ENCODE measurements at places on chromosomes 4 and X.

GRCh38 chr4:55445921-55446577, 50.3 kb downstream of the TMEM165 start:
- peak; percentile 90 for DNase-seq

- DNase-seq: no peak
Observed at GRCh38 chr4:100989401-100989800, 357.9 kb downstream of the PPP3CA start.

DNA sequence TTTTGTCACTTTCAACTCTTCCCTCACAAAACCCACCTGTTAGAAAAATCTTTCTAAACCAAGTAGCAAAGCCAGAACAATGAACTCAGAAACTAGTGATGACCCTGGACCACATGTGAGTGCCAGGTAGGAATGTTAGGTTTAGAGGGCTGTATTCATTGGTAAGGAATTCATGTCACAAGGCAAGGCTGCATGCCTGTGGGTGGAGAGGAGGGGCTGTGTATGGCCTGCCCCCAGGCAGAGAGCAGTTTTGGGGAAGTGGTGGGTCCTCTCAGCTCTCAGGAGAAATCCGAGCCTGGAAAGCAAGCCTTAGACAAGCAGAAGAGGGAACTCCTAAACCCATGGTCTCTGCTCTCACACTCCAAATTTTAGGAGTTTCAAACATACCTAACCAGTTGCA, 2.4 kb downstream of the RNF175 start:
- no peak for DNase-seq

- no peak for DNase-seq
Observed at GRCh38 chrX:102845020-102845419, 92.1 kb upstream of the RAB40AL start.

- no peak for DNase-seq
Observed at GRCh38 chr4:43607827-43608461, 715.4 kb downstream of the GRXCR1 start.

- peak; percentile 66 for DNase-seq
Observed at GRCh38 chr4:26124753-26125321, 196.0 kb upstream of the RBPJ start.

DNA sequence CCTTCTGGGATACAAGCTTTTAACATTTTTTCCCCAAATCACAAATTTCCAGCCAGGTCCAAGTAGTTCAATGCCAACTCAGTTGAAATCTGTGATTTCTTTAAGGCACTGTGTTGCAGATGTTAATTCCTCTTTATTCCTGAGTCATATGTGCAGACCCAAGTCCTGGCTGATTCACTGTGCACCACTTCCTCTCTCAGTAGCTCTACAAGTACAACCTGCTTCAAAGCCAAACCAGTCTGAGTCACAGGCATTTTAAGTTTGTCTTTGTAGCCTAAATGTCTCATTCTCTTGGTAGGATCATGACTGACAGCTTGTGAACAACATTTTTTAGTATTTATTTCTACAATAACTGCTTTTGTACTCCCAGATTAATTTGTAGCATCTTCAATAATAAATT, 165.6 kb upstream of the S100G start:
- peak; percentile 91 for DNase-seq

DNA sequence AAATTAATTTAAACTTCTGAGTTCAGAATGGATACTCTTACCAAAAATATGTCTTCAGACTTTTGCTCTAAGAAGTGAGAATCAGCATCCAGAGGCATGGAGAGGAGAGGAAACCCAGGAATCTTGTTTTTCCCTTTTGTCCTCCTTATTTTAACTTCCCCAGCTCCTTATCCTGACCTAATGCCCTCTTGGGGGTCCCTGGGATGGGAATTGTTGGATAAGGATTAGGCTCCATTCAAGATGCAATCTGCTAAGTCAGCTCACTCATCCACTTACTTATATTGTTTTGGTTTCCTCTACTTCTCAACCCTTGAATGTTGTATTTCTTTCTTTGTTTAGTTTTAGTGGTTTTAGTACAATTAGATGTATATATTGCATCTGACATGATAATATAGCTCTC, 208.4 kb upstream of the PCDH7 start:
- no peak for DNase-seq

DNA sequence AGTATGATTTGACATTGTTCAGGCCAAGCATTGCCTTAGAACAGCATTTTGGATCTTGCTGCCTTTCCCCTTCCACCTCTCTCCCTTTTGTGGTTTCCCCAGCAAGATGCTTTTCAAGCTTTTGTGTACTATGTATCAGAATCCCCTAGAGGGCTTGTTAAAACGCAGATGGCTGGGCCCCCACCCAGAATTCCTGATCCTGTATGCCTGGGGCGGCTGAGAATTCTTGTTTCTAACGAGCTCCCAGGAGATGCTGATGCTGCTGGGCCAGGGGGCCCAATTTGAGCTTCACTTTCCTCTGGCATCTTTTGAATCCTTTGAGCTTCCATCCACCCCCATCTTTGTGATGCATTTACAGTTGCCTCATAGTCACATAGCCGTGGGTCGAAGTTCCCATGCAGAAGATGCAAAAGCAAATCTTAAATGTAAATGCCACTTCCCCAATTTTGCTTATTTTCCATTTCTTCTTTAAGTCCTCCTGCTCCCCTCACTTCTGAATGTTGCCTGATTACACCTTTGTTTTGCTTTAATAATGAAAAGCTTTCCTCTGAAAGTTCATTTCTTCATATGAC, 18.5 kb downstream of the HCCS start:
- peak; percentile 25 for DNase-seq

GRCh38 chr4:105060628-105061027, 86.0 kb upstream of the TET2 start:
- no peak for DNase-seq

GRCh38 chrX:50635817-50636365, 165.3 kb upstream of the DGKK start:
- no peak for DNase-seq

DNA sequence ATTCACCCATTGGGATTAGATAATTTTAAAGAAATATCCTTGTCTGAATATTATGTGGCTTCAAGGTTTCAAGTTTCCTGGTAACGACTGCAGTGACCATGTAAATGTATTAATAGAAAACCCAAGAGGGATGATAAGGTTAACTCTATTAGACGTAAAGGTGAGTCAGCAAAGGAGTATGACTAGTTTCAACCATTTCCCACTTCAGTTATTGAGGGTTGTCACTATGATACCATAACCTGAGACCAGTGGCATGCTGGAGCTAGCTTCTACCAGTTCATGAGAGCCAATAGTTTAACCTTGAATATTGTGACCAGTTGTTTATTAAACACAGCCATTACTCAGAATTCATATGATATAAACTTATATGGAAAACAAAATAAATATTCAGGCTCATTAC, 270.1 kb downstream of the TMA16 start:
- DNase-seq: no peak

DNA sequence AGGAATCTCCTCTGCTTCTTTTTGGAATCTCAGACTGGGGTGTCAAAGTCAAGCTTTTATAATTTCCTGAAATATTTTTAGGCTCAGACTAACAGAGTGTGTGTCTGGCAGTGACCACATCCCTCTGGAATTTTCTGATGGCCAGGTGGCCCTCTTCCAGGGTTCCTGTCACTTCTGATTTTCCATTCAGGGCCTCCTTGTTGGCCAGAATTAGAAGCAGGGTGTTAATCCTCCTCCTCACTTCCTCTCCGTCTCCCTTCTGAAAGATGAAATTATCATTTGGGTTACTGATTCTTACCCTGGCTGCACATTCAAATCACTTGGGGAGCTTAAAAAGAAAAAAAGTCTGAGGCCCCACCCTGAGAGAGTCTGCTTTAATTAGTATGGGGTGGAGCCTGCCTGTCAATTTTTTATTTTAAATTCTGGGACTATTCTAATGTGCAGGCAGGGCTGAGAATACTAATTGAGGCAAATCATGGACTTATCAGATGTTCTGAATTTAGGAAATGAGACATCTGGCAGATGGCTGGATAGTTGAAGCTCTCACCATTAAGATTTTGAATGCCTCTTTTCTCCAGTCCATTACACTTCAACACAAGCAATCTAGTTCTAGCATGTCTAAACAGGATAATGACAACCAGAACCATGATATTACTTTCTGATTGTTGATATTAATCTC, 43.2 kb downstream of the HAND2 start:
- peak; percentile 31 for DNase-seq

DNA sequence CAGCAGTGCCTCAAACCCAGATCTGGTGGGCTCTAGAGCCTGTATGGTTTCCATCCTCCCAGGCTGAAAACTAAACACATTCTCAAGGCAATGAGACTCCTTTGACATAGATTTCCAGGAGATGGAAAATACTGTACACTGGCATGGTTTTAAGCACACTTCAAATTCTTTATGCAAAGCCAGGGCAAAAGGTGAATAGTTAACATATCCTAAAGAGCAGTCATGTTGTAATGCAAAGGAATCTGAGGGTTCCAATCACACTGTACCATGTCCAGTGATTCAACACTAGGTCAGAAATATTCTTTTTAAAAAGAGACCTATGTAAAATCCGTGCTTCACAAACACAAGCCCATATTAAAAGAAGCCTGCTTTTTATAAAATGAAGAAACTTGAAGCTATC, 195.3 kb downstream of the QDPR start:
- DNase-seq: peak; percentile 68

GRCh38 chr4:152106113-152106763, 345.4 kb upstream of the GATB start:
- peak; percentile 98 for DNase-seq

- DNase-seq: no peak
Observed at GRCh38 chrX:26871967-26872366, 591.2 kb downstream of the PPP4R3C start.

GRCh38 chrX:143306991-143307937, 210.0 kb downstream of the SPANXN3 start:
- no peak for DNase-seq

- no peak for DNase-seq
Observed at GRCh38 chr4:148015058-148015457, 283.2 kb downstream of the ARHGAP10 start.

GRCh38 chr4:5051278-5052203, at the start of gene STK32B:
Gene STK32B (plus strand): TSS chr4:5051480.
- DNase-seq: peak; percentile 94

GRCh38 chr4:8656185-8656517, 63.6 kb downstream of the CPZ start:
- no peak for DNase-seq

DNA sequence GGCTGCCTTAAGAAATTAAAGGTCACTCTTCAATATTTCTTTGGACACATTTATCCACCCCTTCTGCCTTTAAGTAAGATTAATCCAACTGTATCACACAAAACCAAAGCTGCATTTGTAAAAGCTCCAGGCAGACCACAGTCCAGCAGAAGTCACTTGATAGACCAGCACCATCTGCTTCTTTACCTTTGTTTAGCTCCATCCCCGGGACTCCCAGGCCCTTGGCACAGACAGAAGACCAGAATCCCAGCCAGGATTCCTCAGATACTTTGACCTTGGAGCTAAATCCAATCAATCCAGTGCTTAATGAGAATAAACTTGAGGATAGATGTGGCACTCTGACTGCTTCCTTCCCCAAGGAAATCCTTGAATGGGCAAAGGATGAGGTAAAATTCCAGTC, 333.1 kb upstream of the RASGEF1B start:
- no peak for DNase-seq

DNA sequence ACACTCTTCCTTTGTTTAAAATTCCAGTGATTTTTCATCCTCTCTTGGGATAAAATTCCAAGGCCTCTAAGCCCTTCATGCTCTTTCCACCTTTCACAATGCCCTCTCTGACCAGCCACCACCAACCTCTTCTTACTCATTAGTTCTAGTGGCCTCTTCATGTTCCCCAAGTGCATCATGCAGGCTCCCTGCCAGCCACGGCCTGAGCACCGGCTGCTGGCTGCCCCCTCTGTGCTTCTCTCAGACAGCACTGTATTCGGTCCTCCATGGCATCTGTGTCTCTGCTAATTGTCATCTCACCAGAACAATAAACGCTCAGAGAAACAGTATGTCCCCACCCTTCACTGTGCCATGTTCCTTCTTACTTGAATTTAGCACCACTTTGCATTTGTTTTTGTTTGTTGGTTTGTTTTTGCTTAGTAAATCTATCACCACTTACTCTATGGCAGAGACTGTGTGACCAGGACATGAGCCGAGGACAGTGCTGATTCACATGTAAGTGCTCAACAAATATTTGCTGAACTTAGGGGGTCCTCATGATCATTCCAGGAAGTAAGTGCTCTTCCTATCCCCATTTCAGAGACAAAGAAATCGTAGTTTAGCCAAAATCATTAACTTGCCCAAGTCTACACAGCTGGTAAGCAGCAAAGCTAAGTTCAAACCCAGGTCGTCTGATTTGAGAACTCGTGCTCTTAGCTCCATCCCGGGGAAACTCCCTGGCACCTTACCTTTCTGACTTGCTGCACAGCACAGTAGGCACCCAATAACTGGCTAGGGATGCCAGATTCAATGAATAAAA, 77.1 kb upstream of the UCP1 start:
- peak; percentile 22 for DNase-seq

DNA sequence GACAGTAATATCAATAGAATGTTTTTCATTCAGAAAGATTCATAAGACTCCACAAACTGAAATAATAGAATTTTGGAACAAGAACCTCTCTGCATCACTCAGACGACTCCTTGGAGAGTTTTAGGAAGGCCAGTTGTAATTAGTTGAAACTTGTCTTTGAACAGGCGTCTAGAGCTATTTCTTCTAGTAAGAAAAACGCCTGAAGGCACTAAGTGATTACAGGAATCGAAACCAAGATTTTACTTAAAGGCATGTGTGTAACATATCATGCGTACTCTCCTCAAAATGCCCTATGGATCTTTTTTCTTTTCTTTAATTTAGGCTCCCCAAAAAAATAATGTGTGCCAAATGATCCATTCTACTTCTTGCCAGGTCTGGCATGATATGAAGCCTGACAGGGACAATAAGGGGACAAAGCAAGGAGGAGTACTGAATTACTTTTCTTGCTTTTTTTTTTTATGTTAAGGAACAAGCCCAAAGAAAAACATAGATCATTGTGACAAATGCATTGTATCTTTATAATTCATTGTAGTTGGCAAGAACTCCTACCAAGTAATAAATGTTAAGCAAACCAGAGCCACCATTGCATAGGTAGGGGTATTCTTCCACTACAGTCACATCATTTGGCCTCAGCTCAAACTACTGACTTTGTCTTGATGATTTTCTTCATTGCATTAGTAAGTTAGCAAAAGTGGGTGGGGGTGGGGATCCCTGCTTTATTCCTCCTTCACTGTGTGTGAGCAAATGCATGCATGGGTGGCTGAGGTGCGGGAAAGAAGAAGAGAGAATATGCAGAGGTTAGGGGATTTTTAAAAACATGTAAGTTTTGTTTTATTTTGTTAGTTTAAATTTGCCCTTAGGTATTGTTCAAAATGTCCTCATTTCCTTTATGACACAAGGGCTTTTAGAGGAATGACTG, 79.9 kb upstream of the ATOH1 start:
- no peak for DNase-seq

GRCh38 chrX:47198026-47198686, 4.5 kb downstream of the UBA1 start:
- peak; percentile 52 for DNase-seq

DNA sequence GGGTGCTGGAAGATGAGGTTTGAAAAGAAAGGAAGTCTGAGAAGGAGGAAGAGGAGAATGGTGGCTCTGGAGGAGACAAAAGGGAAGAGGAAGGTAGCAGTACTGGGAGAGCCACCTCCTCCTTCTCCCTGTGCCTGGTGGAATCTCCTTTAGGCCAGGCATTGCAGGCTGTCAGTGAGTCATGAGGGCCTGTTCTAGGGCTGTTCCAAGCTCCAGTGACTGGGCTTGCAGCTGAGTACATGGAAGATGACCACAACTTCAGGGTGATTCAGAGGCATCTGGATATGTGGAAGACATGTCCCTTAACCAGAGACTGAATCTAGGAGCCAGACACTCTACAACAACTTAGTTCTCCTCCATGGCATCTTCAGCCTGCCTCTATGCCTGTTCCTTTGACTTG, 107.8 kb downstream of the EFNB1 start:
- peak; percentile 87 for DNase-seq

GRCh38 chrX:81304563-81304962, 102.7 kb downstream of the SH3BGRL start:
- DNase-seq: no peak

Measured in EH (cell line).